ENCODE measurements at places on chromosomes 5 and 9.

DNA sequence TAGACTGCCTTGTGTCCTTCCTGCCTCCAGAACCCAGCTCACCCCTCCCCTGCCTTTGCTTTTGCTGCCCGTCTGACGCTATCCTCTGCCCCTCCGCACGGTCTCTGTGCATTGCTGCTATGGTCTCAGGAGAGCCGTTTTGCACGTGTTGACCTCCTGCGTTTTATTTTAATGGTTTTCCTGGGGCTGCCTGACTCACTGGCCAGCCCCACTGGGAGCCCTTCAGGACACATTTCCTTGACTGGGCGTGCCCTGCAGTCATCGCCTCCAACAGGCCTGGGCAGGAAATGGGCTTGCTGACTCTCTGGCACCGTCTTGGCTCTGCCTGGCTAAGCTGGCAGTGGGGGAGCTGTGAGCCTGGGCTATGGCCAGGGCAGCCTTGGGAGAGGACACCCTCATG, 17.9 kb upstream of the ASS1 start:
- peaks cover 45% of the 10 kb centered on the region for H3K27me3 ChIP-seq
- no peak overlapping the region for H3K27ac ChIP-seq

- H3K4me1 ChIP-seq = no peaks in the 10 kb centered on the region
- H3K4me3 ChIP-seq = no peak overlapping the region
- no peaks in the 10 kb centered on the region for H3K27me3 ChIP-seq
- H3K27ac ChIP-seq = no peak overlapping the region
Measured at GRCh38 chr5:135342551-135342875, 56.5 kb downstream of the MACROH2A1 start.

DNA sequence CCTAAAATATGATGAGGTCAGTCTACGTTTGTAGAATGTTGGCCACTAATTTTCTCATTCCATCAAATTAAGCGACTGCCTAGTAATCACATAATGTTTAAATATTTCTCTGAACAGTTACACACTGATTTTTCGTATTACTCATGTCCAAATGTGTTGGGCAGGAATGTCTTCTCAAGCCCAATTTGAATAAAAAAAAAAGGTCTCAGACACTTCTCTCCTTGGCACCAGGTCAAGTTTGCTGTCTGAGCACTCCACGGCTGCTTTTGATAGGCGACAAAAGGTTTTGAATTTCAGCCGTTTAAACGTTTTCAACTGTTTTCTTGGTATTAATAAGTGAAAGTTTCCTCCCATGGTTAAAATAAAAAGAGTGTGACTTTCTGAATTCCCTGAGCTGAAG, 542.1 kb downstream of the IRX1 start:
- no peak overlapping the region for H3K27ac ChIP-seq
- no peaks in the 10 kb centered on the region for H3K27me3 ChIP-seq
- no peak overlapping the region for H3K4me3 ChIP-seq
- DNase-seq = no peak

DNA sequence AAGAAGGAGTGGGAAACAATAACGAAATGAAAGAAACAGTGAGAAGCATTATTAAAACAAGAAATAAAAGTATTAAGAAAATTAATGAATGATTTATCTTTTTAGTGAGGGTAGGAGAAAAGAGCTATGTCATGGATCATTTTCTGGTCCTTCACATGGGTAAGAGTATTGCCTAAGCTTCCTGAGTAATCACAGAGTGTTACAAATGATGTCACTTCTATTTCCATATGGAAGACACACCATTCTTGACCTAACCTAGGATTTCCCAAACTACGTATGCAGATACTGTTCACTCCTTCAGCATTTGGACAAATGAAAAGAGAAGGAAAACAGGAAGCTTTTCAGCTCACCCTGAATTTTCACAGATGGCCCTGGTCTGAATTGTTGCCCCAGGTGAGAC, 3.3 kb upstream of the TSLP start:
- peaks cover 7% of the 10 kb centered on the region for H3K4me1 ChIP-seq
- no peak overlapping the region for H3K4me3 ChIP-seq
- DNase-seq = no peak
- H3K27ac ChIP-seq = no peak overlapping the region
- H3K36me3 ChIP-seq = no peaks in the 10 kb centered on the region

DNA sequence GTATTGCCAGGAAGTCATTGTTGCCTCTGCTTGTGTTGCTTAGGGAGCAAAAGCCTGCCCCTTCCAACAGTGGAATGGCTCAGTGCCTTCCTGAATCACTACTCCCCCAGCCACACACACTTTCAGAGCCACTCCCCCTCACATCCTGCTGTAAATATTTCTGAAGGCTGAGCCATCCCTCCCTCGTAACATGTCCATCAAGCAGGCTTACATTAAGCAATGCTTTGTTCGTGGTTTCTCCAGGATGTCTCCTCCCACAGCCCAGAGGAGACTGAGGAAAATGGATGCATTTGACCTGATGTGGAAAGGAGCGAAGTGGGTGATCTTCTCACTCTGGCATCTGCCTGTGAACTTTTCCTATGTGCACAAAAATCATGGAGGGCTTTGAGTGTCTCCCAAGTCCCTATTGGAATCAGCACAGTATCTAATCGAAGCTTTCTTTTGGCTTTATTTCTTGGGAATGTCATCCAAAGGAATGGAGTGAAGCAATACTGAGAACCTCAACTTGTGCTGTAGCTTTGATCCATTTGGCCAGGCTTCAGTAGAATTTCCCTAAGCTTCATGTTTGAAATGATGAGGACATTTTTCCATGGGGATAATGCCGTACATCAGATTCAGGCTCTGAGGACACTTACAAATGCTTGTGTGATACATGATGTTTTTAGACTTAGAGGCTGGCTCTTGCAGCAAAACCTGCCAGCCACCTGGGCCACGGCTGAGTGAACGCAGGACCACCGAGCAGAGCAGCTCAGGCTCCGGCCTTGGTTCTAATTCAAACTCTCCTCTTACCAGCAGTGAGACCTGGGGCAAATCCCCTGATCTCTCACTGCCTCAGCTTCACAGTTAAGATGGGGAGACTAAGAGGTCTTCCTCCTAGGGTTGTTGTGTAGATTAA, 389.1 kb downstream of the ENC1 start:
- H3K36me3 ChIP-seq = no peaks in the 10 kb centered on the region
- no peaks in the 10 kb centered on the region for H3K4me1 ChIP-seq
- no peak overlapping the region for H3K27ac ChIP-seq
- no peak for DNase-seq

GRCh38 chr9:72905514-72906480, 47.1 kb downstream of the ALDH1A1 start:
- no peak for DNase-seq
- H3K27me3 ChIP-seq = peaks cover 14% of the 10 kb centered on the region

DNA sequence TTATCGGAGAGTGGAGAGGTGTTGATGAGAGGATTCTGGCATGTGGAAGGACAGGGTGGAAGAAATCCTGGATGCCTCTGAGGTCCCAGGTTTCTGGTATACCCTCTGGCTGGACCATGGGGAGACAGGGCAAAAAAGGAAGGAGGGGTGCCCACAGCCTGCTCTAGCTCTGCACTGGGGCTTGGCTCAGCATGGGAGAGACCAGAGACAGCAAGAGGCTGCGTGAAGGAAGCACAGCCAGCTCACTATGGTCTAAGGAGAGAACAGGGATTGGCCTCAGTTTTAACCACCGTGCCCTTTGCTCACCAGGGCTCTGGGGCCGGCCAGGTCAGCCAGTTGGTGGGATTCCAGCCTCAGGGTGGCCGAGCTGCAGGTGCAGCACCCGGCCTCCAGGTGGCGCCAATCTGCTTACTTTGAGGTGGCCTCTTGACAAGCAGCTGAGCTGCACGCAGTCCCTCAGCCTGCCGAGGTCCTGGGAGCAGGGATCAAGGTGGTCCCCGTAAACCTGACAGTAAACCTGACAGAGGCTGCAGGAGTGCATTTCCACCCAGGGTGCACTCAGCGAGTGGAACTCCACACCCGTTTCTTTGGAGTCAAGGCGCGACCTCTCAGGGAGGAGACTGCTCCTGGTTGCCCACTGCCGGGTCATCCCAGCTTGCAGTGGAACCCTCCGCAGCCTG, 25.0 kb upstream of the SPTLC1 start:
- peaks cover 7% of the 10 kb centered on the region for H3K36me3 ChIP-seq
- H3K27ac ChIP-seq = no peak overlapping the region
- H3K4me3 ChIP-seq = peak overlapping the region; percentile 67
- H3K27me3 ChIP-seq = peaks cover 54% of the 10 kb centered on the region

DNA sequence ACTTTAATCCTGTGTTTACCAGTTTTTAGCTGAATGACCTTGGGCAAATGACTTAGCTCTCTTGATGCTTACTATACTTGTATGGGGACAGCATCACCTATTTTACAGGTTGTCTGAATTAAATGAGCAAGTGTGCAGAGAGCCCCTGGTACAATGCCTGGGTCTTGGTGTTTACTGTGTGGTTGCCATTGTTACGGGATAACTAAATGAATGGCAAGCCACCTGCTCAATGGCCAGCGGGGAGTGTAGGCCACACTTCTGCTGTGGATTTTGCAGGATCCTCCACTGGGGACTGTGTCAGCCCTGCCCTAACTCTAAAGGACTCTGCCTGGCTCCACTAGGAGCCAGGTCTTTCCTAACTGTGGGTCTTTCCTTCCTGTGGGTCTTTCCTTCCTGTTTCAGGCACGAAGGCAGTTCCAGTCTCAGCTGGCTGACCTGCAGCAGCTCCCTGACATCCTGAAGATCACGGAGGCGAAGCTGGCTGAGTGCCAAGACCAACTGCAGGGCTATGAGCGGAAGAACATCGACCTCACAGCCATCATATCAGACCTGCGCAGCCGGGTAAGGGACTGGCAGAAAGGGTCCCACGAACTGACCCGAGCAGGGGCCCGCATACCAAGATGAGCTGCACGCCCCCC, 10.3 kb upstream of the GLE1 start:
- no peak overlapping the region for H3K4me3 ChIP-seq
- H3K27me3 ChIP-seq = no peaks in the 10 kb centered on the region

GRCh38 chr9:116100711-116101121, 52.9 kb upstream of the PAPPA start:
- no peak for DNase-seq
- no peaks in the 10 kb centered on the region for H3K4me1 ChIP-seq
- H3K27ac ChIP-seq = no peak overlapping the region
- no peaks in the 10 kb centered on the region for H3K36me3 ChIP-seq
- no peaks in the 10 kb centered on the region for H3K27me3 ChIP-seq
- no peak overlapping the region for H3K4me3 ChIP-seq

- H3K36me3 ChIP-seq = peaks cover 9% of the 10 kb centered on the region
- H3K4me1 ChIP-seq = no peaks in the 10 kb centered on the region
- no peaks in the 10 kb centered on the region for H3K27me3 ChIP-seq
Measured at GRCh38 chr9:134422301-134423090, 96.2 kb downstream of the RXRA start.

- no peaks in the 10 kb centered on the region for H3K4me1 ChIP-seq
- H3K27me3 ChIP-seq = peaks cover 17% of the 10 kb centered on the region
- H3K4me3 ChIP-seq = no peak overlapping the region
- no peak overlapping the region for H3K27ac ChIP-seq
- no peak for DNase-seq
Measured at GRCh38 chr5:128966375-128966774, 1.1 kb downstream of the SLC27A6 start.

DNA sequence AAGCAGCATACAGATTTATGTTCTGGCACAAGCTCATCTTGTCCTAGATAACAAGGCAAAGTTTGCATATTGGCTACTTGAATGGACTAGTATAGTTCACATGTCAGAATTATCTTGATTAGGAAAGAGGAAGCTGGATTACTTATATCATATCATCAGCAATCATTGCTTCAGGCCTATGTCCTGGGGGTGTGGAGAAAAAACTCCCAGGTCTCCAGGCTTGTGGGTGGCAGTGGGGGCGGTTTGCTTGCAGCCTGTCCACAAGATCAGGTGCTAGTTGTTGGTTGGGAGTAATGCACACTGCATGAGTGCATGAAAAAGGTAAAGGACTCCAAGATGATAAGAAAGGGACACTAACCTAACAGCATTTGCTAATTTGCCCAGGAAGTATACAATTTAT, 326.4 kb upstream of the PDE4D start:
- H3K36me3 ChIP-seq = no peaks in the 10 kb centered on the region
- H3K27ac ChIP-seq = no peak overlapping the region
- H3K4me3 ChIP-seq = no peak overlapping the region

- H3K4me3 ChIP-seq = no peak overlapping the region
- no peak overlapping the region for H3K27ac ChIP-seq
- peaks cover 2% of the 10 kb centered on the region for H3K36me3 ChIP-seq
- H3K4me1 ChIP-seq = no peaks in the 10 kb centered on the region
- no peak for DNase-seq
Measured at GRCh38 chr9:962023-962422, 14.4 kb upstream of the DMRT3 start.

GRCh38 chr9:114270120-114270975, 52.5 kb upstream of the ORM1 start:
- peaks cover 5% of the 10 kb centered on the region for H3K4me1 ChIP-seq
- no peak overlapping the region for H3K27ac ChIP-seq
- H3K4me3 ChIP-seq = no peak overlapping the region
- no peak for DNase-seq

GRCh38 chr5:82918311-82919031, 158.7 kb downstream of the TMEM167A start:
- DNase-seq = no peak
- no peak overlapping the region for H3K4me3 ChIP-seq
- no peaks in the 10 kb centered on the region for H3K27me3 ChIP-seq

GRCh38 chr5:147675168-147675567, 107.4 kb downstream of the JAKMIP2 start:
- no peak for DNase-seq
- H3K27me3 ChIP-seq = no peaks in the 10 kb centered on the region
- H3K36me3 ChIP-seq = peaks cover 3% of the 10 kb centered on the region
- H3K4me3 ChIP-seq = no peak overlapping the region

DNA sequence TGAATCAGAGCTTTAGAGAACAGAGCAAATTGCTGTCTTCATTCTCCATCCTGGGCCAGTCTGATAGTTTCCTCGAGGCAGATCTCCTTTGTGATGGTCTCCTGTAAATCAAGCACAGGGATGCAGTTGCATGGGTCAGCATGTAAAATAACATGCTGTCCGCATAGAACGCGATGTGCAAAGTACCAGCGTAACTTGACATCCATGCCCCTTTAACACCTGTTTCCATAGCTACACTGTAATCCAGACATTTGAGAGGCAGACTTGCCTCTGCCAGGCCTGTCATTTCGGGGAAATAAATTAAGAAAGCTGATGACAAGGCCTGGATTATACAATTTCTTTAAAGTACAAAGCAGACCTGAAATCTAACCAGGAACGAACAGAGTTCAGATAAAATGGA, 413.5 kb downstream of the TLE4 start:
- H3K4me1 ChIP-seq = no peaks in the 10 kb centered on the region
- H3K27me3 ChIP-seq = peaks cover 15% of the 10 kb centered on the region
- DNase-seq = no peak
- H3K27ac ChIP-seq = no peak overlapping the region

DNA sequence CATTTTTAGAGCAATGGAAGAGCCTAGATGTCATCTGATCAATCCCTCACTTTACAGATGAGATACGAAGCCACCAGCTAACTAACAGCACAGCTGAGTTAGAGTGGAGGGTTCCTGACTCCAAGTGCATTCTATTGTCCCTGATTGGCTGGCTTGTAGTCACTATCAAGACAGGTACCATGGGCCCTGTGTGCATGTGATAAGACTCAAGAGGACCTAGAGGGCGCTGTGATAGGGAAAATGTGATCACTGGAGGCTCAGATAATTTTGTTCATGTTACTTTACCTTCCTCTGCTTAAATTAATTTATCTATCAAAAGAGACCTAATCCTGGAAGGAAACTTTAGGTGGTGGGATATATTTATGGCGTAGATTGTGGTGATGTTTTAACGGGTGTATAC, 19.5 kb upstream of the SNAPC3 start:
- no peak overlapping the region for H3K4me3 ChIP-seq
- no peaks in the 10 kb centered on the region for H3K36me3 ChIP-seq
- H3K4me1 ChIP-seq = no peaks in the 10 kb centered on the region
- DNase-seq = no peak
- no peaks in the 10 kb centered on the region for H3K27me3 ChIP-seq
- H3K27ac ChIP-seq = no peak overlapping the region

GRCh38 chr5:134568761-134569695, 43.6 kb downstream of the JADE2 start:
- peaks cover 36% of the 10 kb centered on the region for H3K36me3 ChIP-seq
- no peaks in the 10 kb centered on the region for H3K27me3 ChIP-seq

All from central memory CD8-positive, alpha-beta T cell (primary cell).